ENCODE measurements at places on chromosomes 7 and 10. TPM values are rescaled to one million over a fixed set of nuclear protein-coding genes. Genes with fewer than 3 reads are reported as not detected.

Gene HMX2
- not detected for total RNA-seq

Gene PAX4
- not detected for total RNA-seq

DNA sequence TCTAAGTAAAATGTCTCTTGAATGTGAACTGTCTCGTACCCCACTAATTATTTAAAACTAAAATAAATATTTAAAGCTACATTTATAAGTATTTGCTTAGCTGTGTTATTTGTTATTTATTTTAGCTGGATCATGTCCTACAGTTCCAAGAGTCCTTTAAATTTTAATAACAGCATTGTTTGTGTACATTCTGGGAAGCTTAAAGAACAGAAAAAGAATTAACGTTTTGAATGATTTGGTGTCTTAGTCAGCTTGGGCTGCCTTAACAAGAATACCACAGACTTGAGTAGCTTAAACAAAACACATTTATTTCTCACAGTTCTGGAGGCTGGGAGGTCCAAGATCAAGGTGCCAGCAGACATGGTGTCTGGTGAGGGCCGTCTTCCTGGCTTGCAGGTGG is 107.4 kb downstream of the ITIH5 start:
- DNase-seq, result no peak

GRCh38 chr10:25068152-25069058 is 52.0 kb downstream of the THNSL1 start:
- peak; percentile 65 for DNase-seq

- DNase-seq, result no peak
These were observed 436.3 kb upstream of the NPVF start for GRCh38 chr7:25664593-25664992.

Measured in glomerular endothelial cell (primary cell).